ENCODE measurements at places on chromosomes 6 and 20.

DNA sequence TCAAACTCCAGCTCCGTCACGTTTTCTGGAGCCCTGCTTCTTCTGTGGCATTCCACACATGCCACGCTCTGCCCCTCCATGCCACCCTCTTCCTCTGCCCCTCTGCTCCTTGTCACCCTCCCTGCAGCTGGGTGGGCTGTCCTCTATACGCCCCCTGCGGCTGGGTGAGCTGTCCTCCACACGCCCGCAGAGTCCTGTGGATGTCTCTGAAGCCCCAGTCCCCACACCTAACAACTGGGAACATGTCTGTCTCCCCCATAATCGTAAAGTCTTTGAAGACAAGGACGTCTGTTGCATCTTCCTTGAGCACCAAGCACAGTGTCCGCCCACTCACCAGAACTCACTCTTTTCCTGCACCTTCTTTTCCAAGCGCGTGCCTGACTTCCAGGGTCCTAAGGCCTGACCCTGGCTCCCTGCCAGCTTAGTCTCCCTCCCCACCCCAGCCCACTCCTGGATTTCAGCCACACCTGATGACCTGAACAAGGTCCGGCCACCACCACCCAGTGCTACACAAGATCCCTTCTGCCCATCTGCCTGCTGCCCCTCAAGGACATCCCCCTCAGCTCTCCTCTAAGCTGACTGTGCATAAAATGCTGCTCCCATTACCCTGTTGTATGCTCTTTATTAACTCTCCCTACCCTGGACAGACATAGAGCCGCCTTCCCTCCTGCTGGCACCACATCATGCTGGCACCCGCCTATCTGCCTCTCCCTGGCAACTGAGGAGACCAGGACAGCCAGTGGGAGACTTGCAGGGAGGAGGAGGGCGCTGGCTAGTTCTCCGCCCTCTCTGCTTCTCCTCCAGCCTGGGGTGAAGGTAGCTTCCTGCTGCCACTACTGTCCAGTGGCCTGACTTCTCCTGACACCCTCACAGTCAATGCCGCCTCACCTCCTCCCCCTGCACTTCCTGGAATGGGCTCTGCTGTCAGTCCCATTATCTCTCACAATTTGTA, 10.7 kb upstream of the PRR18 start:
- peak; percentile 13 for ATAC-seq

GRCh38 chr6:3147914-3148757, 9.2 kb downstream of the TUBB2A start:
- ATAC-seq: peak; percentile 39

- ATAC-seq: no peak
Measured at GRCh38 chr6:36949636-36950035, 4.9 kb upstream of the PI16 start.

- ATAC-seq: no peak
Measured at GRCh38 chr6:158344534-158344933, 32.3 kb downstream of the TULP4 start.

DNA sequence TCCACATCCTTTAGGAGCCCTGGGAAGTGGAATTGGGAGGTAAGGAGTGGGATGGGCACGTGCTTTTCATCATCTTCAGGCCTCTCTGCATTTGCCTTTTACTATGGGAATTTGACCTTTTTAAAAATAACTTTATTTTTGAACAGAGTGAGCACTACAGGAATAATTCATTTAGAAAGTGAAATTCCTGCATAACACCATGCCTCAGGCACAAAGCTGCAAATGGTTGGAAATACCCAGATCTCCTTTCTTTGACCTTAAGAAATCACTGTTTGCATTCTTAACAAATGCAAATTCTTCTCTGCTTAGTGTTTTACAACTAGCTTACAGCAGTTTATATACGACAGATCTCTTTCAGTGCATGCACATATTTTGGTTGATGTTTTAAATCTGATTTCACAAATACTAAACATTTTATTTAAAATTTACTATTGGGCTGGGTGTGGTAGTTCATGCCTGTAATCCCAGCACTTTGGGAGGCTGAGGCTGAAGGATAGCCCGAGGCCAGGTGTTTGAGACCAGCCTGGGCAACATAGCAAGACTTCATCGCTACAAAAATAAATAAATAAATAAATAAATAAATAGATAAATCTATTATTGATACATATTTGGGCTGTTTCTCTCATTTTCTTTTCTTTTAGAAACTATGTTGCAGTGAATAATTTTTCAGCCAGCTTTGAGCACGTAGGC, 24.5 kb downstream of the CST8 start:
- no peak for ATAC-seq

GRCh38 chr6:24053057-24053456, 73.0 kb upstream of the NRSN1 start:
- ATAC-seq: no peak

GRCh38 chr20:48826883-48827771, 672 bp downstream of the PREX1 start:
- peak; percentile 9 for ATAC-seq

DNA sequence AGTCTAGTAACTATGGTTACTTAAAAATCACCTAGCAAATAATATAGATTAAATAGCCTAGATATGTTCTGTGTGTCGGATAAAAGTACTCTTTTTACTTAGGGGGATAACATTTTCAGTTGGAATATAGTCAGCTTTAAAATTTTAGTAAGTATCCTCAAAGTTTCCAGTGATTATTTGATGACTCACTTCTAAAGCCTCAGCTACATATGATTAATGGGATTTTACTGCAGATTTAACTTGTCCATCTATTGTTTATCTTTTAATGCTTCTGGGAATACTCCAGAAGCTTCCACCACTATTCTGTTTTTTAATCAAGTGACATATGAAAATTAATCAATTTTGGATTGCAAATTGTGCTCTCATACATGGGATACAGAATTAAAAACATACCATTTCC, 8.7 kb upstream of the TENT5A start:
- ATAC-seq: no peak

DNA sequence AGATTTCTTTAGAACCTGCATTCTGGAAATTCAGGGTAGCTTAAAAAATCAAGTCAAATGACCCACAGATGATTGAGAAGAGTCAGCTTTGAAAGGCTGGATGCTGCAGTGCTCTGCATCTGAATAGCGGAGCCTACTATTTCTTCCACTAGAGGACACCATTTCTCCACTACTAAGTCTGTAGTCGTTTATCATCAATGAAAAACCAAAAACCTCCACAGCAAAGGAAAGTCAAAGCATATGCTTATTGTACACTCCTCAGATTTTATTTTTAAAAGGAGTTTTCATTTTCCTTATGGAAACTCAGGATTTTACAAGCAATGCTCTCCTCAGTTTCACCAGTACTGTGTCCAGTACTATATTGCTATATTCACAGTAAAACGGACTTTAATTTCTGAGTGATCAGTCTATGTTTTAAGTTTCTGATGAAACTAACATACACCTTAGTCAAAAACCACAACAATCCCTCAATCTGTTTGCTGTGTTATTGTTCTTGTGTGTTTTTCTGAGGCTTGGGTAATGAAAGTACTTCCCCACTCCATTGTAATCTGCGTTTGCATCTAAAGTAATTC, 50.5 kb upstream of the ENPP5 start:
- peak; percentile 64 for ATAC-seq

- no peak for ATAC-seq
Measured at GRCh38 chr6:111722179-111722731, 116.6 kb upstream of the TRAF3IP2 start.

DNA sequence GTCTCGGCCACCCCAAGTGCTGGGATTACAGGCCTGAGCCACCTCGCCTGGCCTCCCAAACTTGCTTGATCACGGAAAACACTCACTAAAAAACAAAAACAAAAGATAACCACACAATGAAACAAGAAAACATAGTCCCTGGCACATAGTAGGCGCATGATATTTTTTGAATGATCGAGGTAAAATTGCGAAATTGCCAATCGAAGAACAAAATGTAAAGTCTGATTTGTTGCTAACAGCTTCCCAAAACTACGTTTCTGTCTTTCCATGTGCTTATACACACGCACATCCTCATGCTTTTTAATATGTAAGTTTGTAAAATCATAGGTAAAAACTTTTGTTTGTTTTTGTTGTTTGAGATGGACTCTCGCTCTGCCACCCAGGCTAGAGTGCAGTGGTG, 168.5 kb upstream of the SALL4 start:
- no peak for ATAC-seq

DNA sequence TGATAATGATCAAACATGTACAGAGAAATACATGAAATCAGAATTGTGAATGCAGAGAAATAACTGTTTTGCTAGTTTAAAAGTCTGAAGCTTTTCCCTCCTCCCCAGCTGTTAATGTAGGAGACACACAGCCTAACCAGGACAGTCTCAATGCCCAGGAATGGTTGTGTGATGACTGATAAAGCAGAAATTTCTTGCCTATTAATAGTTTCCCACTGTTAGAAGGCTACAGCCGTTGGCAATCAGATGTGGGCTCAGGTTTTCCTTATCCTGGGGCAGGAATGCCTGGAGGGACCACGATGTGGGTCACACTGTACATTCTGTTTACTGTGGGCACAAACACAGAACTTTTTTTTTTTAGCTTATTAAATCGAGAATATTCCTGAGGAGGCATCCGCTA, 1.9 kb downstream of the PPP1R3D start:
- ATAC-seq: no peak

DNA sequence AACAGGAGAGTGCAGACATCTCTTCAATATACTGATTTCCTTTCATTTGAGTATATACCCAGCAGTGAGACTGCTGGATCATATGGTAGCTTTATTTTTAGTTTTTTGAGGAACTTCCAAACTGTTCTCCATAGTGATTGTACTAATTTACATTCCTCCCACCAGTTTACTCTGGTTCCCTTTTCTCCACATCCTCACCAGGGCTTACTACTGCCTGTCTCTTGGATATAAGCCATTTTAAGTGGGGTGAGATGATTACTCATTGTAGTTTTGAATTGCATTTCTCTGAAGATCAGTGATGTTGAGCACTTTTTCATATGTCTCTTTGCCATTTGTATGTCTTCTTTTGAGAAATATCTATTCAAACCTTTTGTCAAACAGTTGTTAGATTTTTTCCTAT, 64.9 kb upstream of the HMGCLL1 start:
- ATAC-seq: no peak

- no peak for ATAC-seq
Measured at GRCh38 chr6:25534942-25535631, 116.9 kb upstream of the SCGN start.

- ATAC-seq: no peak
Measured at GRCh38 chr6:46899659-46900058, 22.1 kb downstream of the ADGRF5 start.

GRCh38 chr20:49043000-49043399, 3.1 kb upstream of the CSE1L start:
- ATAC-seq: peak; percentile 16

- no peak for ATAC-seq
Measured at GRCh38 chr6:150372051-150372450, 3.2 kb downstream of the IYD start.

GRCh38 chr6:92121228-92121627, 1298.1 kb downstream of the EPHA7 start:
- ATAC-seq: no peak

GRCh38 chr6:142045380-142046278, 87.1 kb upstream of the GJE1 start:
- no peak for ATAC-seq

DNA sequence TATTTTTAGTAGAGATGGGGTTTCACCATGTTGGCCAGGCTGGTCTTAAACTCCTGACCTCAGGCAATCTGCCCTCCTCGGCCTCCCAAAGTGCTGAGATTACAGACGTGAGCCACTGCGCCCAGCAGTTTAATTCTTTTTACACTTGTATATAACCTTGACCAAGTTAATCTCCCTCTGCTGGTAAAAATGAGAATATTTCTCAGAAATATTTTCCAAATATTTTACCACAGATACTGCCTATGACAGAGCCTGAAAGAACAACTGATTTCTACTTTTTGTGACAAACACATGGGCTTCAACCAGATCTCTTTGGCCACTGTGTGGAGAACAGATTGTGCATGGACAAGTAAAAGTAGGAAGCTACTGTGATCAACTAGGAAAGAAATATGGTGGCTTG, 21.2 kb upstream of the NHSL1 start:
- ATAC-seq: no peak

DNA sequence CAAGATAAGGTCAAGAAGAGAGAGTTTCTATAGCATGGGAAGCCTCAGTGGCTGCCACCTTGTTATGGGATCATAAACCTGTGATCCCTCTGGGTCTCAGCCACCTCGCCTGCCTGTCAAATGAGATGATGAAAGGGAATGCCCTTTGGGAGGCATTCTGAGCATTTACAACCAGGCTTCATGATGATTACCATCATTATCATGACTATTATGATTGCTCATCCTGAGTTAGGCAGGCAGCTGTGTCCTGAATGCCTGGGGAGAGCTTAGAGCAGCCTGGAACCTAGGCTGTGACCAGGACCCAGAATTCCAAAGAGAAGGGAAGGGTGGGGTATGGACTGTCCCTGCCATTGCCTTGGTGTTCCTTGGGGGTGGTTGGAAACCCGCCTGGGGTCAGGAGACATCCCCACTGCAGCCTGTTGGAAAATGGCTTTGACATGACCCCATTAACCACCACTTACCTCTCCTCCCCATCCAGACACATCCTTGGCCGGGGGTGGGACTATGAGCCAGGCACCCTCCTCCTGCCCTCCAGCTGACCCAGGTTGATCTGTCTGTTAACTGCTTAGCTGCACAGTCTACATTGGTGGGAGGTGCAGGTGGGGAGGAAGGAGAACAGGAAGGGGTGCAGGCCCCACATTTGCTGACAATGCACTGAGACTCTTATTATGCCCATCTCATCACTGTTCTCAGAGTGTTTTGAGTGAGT, 51.9 kb downstream of the LRFN2 start:
- ATAC-seq: no peak

DNA sequence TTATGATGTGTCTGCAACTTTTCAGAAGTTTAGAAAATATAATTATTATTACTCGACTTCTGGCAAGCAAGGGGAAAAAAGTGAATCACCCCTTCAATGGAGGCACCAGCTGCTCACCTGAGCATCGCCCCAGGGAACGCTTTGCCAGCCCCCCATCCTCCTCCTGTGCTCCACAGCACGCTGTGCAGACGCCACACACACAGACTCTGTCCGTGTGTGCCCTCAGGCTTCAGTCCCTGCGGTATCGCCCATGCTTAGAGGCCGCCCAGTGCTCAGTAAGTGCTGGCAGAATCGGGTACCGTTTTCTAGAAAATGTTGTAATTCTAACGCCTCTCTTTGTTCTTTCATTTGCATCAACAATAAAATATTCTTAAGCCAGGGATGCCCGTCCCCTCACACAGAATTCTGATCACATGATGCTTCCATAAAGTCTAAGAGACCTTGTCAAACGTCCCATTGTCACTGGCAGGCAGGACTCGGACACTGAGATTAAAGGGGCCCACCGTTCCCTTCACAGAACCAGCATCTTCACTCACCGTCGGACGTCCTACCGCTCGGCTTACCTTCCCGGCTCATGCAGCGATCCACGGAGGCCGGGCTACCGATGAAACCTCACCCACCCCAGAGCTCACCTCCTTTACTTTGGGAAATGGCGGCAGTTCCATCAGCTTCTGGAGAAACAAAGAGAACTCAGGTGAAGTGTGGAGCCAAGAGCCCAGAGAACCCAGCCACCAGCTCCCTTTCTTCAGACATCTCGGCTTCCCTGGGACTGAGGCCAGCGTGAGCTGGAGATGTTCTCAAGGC, 105.5 kb downstream of the DLL1 start:
- ATAC-seq: no peak

- ATAC-seq: no peak
Measured at GRCh38 chr20:62205618-62206387, 14.3 kb downstream of the HRH3 start.

Data from esophagus mucosa (tissue), 1 donor.